NCI-H446 treated with DMSO at 0.1 percent for 48 hours (cell line): ENCODE measurements at places on chromosomes 12 and 14.

- DNase-seq: no peak
These were observed 78.0 kb downstream of the METTL25 start for GRCh38 chr12:82436354-82436753.

- DNase-seq: no peak
These were observed 158.6 kb upstream of the PARP11 start for GRCh38 chr12:4031703-4032291.

DNA sequence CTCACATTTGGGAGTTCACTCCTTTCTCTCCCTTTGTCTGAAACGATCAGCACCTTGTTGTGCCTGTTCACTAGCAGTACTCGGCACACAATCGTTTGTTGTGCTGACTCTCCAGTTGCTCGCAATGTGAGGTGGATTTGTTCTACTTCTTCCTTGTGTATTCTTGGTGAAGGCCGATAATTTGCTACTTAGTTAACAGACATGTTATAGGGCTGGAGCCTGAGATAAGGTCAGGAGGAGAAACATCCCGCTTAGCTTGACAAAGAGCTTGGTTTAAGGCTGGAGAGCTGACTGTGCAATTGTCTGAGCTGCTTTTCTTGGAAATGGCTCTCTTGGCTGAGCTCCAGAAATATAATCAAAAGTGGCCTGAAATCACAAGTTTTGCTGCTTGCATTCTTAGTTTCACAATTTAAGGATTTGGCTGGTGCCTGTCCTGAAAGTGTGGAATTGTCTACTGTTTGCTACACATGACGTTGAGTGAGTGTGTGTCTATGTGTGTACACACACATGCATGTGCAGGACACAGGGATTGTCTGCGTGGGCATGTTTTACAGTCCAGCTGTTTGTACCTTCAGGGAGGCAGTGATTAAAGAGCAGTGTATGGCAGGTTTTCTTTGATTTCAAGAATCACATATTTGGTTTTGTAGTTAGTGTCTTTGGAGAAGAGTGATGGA is 77.7 kb downstream of the ARF6 start:
- DNase-seq: no peak

DNA sequence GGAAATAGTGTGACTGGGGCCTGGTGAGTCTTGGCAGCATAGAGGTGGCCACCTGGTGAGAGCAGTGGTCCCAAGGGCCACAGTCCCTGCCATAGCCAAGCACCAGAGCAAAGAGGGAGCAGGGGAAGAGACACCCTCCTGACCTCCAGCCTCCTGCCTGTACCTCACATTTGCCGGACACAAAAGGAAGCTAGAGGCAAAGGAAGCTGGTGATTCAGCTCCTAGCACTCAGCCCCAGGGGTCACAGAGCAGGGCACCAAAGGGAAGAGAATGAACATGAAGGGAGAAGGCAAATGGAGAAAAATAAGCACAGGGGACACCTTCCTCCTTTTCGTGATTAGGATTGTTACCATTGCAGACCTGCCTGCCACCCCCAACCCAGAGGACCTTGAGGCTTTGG is 216.8 kb downstream of the ZFP36L1 start:
- no peak for DNase-seq

GRCh38 chr12:93704122-93704521 is 26.9 kb downstream of the CRADD start:
- no peak for DNase-seq

- no peak for DNase-seq
These were observed 117.1 kb downstream of the RTN1 start for GRCh38 chr14:59753512-59753911.

- no peak for DNase-seq
These were observed 55.9 kb upstream of the SRRM4 start for GRCh38 chr12:118925407-118925806.

GRCh38 chr12:5200278-5201087 is 156.8 kb downstream of the KCNA5 start:
- DNase-seq: no peak

DNA sequence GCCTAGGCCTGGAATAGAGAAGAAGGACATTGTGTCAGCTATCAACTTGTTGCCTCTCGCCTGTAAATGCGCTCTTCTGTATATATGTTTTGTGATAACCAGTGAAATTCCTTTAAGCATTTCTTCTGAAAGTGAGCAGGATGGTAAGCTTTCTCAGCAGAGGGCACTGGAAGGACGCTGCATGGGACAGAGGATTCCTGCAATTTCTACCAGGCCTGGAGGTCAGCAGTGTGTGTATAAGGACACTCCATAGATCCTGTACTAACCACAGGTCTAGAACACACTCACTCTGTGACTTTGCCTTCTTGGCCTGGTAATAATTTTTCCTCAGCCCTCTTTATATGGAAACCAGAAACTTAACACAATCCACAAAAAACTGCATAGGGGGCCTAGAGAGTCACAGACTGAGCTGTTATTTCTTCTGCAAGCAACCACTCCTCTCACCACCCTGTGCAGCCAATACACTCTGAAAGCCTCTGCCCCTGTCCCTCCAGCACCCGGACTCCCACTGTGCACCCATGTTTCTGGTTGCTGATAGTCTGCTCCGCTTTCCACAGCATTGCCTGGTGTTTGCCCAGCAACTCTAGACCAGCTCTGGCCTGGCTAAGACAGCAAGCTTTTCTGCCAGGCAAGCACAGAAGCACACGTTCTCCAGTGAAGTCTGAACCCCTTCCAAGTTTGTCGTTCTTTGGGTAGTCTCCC is 94.0 kb upstream of the RMST start:
- no peak for DNase-seq

DNA sequence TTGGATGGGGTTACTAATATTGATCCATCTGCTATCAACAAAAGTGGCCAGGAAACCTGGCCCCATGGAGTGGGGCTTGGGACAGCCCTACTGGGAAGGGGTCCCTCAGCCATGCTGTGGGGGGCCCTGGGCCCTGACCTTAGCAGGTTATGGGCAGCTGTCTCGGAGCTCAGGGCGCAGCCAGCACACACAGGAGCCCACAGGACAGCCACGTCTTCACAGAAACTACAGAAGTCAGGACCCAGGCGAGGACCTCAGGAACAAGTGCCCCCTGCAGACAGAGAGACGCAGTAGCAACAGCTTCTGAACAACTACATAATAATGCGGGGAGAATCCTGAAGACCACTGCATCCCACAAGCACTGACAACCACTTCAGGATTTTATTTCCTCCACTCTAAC is 11.9 kb upstream of the FKBP11 start:
- DNase-seq: no peak
